ENCODE measurements at places on chromosomes 1 and 21. TPM values are rescaled to one million over a fixed set of nuclear protein-coding genes. Genes with fewer than 3 reads are reported as not detected.

Gene DCDC2B
- total RNA-seq = not detected

Gene TTC39A
- 7.5 TPM for total RNA-seq

Gene ZNF683
- not detected for total RNA-seq

Gene ILDR2
- 0.48 TPM for total RNA-seq

Gene TFF3
- total RNA-seq = not detected

Gene GJA4
- total RNA-seq = not detected

Gene CLCA2
- 0.22 TPM for total RNA-seq

Gene DYRK3
- total RNA-seq = 26.8 TPM

Gene RLF
- total RNA-seq = 12.1 TPM

Gene CCDC181
- total RNA-seq = 0.24 TPM

Gene CAMTA1
- total RNA-seq = 97.5 TPM

Gene SLC30A10
- not detected for total RNA-seq

DNA sequence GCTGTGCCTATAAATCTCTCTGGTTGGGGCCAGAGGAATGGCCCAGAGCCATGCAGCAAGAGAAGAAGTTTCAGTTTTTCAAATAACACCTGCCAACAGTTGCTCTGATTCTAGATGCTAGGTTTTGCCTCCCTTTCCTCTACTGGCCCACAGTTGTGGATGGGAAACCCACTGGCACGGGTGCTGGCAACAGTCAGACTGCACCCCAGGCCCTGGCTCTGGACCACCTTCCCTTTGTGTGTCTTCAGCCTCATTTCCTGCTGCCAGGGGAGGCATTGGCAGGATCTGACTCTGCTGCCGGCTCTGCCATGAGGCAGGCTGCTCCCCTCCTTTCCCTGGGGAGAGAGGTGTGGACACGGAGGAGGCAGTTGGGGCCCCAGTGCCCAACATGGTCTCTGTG is 142.0 kb downstream of the IGSF21 start:
- DNase-seq = no peak

GRCh38 chr1:209885403-209886218 is 52.4 kb upstream of the SYT14 start:
- peak; percentile 10 for DNase-seq

- peak; percentile 93 for DNase-seq
These were observed 61.4 kb upstream of the DIRAS3 start for GRCh38 chr1:68111519-68112436.

- DNase-seq = no peak
These were observed 396.7 kb downstream of the PTPRU start for GRCh38 chr1:29632806-29633615.

DNA sequence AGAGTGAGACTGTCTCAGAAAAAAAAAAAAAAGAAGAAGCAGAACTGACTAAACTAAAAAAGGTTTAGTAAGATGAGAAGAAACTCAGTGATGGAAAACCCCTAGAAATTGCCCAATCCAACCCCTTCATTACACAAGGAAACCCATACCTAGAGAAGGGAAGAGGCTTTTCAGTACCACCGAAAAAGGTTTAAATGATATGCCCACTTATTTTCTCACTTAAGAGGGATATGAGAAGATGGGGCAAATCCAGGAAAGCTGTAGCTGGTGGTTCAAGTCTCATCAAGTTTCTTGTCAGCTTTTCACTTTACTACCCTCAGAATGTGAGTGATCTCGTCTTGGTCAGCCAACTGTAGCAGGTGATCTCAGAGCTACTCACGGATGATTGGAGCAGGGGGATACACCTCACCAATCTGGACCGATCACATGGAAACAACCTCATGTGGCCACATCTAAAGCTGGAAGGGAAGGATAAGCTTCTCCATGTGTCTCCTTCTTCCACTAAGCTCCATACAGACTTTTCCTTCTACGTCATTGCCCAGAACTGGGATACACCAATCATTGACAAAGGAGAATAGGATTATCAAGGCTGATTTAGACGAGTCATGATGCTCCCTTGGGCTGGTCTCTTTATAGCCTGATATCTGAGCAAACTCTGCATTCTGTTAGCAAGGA is 126.7 kb upstream of the POU3F1 start:
- DNase-seq = no peak

DNA sequence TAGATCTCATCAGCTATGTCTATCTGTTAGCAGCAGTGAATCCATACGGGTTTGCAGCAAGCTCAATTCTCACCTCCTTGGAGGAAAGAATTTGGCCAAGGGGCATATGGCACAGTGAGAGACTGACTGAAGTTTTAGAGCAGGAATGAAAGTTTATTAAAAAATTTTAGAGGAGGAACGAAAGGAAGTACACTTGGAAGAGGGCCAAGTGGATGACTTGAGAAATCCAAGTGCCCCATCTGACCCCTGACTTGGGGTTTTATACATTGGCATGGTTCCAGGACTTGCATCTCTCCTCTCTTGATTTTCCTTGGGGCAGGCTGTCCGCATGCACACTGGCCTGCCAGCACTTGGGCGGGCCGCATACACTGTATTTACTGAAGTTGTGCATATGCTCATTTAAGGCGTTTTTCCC is 9.2 kb upstream of the OSBPL9 start:
- no peak for DNase-seq

DNA sequence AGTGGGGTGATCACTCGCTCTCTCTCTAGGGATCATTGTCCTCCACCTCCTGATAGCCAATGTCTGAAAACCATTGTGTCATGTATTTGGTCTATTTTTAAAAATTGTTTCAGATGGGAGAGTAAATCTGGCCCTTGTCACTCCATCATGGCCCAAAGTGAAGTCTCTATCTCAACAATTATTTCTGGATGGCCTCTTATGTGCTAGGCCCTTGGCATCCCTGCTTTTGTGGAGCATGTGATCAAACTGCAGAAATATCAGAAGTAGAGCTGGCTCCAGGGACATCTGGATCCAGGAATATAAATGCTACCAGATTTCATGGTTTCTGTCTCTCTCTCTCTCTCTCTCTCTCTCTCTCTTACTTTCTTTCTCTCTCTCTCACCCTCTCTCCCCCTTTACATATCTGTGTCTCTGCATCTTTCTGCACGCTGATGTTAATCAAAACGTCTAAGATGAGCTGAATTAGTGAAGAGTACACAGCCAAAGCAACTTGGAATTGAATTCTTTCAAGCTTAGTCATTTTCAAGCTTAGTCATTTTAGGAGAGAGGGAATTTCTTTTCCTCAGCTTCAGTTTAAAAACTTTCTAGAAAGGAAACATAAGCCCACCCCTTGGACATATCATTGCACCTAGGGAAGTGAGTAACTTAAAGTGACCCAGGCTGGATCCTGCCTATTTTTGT is 47.4 kb upstream of the DOCK7 start:
- DNase-seq = peak; percentile 65

GRCh38 chr21:19328954-19329353 is 925.4 kb upstream of the TMPRSS15 start:
- DNase-seq = no peak

DNA sequence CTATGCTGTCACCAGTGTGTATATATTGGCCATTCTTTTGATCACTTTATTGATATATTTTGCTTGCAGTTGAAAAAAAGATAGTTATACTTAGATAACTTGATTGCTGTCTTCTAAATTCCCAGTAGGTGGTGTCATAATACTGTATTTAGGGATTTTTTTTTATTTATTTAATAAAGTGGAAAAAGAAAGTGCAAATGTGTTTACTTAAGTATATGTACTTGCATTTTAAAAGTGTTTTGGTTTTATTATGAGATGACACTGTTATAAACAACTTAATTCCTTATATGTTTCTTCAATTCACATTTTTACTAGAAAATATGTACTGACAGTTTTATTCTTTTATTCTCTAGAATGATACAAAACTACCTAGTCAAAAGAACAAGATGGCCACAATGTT is 164.8 kb downstream of the USP25 start:
- peak; percentile 27 for DNase-seq

GRCh38 chr1:23394181-23394580 is 24.5 kb upstream of the ZNF436 start:
- peak; percentile 26 for DNase-seq

- peak; percentile 23 for DNase-seq
These were observed 27.3 kb downstream of the GPR157 start for GRCh38 chr1:9101510-9102146.

DNA sequence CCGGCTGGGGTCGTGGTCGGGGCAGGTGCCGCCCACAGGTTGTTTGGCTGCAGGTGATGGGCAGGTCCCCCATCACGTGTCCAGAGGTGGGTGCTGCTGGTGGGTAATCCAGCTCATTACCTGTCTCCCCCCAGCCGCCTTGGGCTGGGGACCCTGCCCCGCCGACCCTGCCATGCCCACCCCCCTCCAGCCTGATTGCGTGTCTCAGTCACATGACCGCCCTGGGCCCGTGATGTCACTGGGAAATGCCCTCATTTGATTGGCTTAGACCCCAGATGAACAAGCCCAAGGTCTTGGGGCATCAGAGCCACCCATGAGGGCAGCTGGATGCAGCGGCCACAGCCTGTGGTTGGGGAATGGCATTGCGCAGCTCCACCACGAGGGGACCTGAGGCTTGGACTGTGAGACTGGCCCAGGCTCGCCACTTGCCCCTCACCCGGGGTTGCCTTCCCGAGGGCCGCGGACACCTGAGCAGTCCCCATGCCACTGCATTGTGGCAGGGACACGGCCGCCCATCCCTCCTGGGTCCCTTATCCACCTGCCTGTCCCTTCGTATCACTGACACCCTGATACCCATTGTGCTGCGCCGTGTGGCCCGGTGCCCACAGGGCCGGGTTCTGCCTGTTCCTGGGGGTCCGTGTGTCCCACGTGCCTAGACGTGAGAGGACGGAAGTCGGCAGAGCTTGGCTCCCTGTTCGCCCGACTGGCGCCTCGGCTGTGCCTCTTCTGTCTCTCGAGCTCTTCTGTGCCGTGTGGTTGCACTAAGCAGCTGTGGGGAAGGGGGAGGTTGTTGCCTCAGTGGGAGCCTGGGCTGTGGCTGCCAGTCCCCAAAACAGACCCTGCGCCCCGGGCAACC is 68.0 kb downstream of the FAAP20 start:
- no peak for DNase-seq

- peak; percentile 73 for DNase-seq
These were observed 18.9 kb upstream of the CCT8 start for GRCh38 chr21:29092102-29092959.

GRCh38 chr1:20282533-20282932 is 8.1 kb upstream of the VWA5B1 start:
- no peak for DNase-seq

GRCh38 chr21:34235514-34235913 is 128.3 kb upstream of the KCNE2 start:
- DNase-seq = no peak

DNA sequence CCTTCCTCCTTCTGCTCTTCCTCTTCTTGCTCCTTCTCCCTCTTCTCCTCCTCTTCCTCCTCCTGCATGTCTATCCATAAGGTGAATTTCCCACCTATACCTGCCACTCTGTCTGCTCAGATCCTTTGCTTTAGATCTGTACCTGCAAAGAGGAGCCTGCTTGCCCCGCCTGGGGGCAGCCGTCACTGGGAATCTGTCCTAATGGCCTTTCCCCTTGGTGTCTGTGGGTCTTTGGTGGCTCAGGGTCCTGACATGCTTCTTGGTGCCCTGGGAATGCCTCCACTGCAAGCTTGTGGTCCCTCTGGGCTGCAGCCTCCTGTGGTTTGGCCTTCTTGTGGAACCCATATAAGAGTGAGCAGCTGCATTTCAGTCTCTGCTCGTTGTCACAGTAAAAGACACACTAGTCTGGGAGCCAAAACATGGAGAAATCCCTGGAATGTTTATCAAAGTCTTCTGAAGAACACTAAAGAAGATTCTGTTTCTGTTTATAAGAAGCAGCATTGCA is 79.5 kb upstream of the CSF3R start:
- DNase-seq = no peak

GRCh38 chr1:4711416-4712275 is 57.2 kb downstream of the AJAP1 start:
- no peak for DNase-seq

- DNase-seq = peak; percentile 61
These were observed 24.9 kb upstream of the CTBS start for GRCh38 chr1:84598846-84599741.

DNA sequence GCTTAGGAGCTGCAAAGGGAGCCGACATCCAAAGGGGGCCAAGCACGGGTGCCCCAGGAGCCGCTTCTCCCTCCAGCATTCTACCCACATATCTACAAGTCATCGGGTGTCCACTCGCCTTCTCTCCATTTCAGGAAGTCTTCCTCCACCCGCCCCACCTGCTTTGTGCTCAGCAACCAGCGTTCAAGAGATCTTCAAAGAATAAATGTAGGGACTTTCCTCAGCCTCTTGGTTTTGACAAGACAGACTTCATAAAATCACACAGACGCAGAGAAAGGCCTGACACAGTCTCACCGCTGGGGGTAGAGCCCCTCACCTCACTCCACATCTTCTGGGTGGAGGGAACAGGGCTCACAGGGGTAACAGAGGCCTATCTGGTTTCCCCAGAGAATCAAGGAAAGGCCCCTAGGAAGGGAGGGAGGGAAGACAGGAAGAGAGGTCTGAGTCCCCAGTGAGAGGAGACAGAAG is 49.5 kb downstream of the SSBP3 start:
- no peak for DNase-seq

- DNase-seq = no peak
These were observed 158.5 kb downstream of the KCNJ6 start for GRCh38 chr21:37757606-37758376.

GRCh38 chr1:21624571-21625389 is 44.4 kb downstream of the RAP1GAP start:
- no peak for DNase-seq

GRCh38 chr1:172851856-172852255 is 193.0 kb downstream of the FASLG start:
- no peak for DNase-seq

DNA sequence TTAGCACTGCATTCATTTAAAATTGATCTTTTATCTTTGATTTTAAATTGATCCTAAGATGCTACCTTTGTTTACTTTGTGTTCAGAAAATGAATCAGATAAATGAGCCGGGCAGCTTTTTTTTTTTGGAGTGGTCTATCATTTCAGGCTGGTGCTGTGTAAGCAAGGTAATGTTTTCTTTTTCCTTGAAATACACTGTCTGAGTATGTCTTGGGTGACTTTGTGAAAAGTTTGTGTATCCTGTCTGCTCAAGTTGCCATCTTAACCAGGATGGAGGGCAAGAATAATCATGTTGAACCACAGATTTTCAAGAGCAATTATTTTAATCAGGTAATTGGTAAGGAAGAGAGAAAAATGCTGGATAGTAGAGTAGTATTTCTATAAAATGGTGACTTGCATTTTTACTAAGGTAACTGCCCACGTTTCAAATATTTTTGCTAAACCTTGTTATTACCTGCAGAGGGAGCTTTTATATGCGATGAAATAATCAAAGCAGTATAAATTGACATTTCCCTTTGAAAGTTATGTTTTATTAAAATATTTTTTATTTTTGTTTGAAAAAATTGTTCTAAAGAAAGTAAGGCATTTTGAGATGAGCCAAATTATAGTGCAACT is 11.1 kb downstream of the ADGRL2 start:
- no peak for DNase-seq

- DNase-seq = no peak
These were observed 137.8 kb upstream of the RAB4A start for GRCh38 chr1:229133151-229133550.

All from A172 (cell line).